ENCODE measurements at places on chromosomes 12 and 14.

- no peak for ATAC-seq
These were observed 55.0 kb downstream of the PAX9 start for GRCh38 chr14:36716614-36717184.

DNA sequence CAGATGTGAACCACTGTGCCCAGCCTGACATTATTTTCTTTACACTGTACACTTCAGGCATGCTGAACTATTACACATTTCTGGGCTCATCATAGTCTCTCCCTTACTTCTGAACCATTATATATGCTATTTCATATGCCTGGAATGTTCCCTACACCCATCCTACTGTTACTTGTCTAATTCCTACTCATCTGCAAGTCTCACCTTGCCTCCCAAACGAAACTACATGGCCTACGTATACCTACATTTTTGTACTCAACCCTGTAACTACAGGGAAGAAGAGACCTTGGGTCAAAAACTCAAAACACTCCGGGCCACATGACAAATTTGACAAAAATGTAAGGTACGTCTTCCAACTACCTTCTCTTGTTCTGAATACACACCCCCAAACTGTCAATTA lies 9.5 kb upstream of the EEA1 start:
- ATAC-seq, result no peak

DNA sequence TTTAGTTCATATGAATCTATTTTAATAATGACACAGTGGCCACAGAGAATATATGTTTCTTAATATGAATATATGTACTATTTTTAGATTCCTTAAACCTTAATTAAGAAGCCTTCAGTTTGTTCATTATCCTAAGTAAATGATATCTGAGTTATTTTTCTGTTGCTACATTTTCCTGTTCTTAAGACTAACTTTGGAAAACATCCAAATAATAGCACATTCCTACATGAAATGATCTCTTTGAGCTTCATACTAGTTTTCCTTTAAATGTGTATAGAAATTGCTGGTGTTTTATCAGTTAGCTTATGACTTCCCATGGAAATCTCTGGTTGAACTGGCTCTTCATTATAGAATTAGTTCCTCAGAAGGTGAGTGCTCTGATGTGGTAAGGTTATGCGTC lies 72.1 kb downstream of the POLR3B start:
- ATAC-seq, result no peak

DNA sequence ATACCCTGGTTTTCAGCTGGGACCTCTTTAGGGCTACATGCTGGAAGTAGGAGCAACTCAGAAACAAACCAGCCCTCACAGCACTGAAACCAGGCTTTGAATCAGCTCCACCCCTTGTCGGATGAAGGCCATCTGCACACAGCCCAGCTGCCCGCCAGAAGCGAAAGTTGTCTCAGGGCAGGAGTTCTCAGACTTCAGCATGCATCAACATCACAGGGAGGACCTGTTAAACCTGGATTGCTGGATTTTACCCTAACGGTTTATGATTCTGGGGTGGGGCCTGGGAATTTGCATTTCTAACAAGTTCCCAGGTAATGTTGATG lies 10.9 kb downstream of the SYNDIG1L start:
- ATAC-seq, result no peak

DNA sequence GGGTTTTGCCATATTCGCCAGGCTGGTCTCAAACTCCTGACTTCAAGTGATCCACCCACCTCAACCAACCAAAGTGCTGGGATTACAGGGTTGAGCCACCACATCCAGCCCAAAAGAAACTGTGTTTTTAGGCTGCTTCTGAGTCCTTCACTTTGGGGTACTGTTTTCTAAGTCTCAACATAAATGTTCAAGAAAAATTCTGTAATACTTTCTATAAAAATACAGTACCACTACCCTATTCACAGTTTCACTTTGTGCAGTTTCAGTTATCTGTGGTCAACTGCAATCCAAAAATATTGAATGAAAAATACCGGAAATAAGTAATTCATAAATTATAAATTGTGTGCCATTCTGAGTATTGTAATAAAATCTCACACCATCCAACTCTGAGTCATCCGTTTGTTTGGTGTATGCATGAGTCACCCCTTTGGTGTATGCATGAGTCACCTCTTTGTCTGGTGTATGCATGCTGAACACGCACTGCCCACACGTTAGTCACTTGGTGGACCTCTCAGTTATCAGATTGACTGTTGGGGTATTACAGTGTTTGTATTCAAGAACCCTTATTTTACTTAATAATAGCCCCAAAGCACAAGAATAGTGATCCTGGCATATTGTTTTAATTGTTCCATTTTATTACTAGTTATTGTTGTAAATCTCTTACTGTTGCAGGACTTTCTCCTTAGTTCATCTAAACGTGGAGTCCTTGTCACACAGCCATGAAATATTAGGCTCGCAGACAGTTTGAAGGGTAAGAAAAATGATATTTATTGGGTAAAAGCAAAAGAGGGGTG lies 190.2 kb downstream of the FSCB start:
- ATAC-seq, result no peak

DNA sequence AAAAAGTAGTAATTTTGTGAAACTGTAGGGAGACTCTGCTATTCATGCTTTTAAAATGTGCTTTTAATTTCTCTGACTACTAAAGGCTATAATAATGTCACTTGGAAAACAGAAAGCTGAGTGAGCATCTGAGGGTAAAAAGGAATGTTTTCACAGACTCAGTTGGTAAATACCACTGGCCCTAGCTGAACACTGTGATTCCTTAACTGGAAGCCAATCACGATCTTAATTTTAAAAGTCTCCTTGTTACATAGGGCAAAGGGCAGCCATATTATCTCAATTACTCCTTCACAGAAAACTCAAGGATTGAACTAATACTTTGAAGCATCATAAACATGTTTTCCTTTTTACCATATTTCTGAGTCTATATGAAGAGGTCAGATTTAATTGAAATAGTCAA lies 41.9 kb downstream of the PAWR start:
- no peak for ATAC-seq

- no peak for ATAC-seq
These were observed 6.8 kb downstream of the EMP1 start for GRCh38 chr12:13203034-13203922.

GRCh38 chr14:61889914-61890351 lies 127.7 kb downstream of the SNAPC1 start:
- ATAC-seq, result peak; percentile 99

GRCh38 chr14:68762953-68763764 lies 29.7 kb downstream of the ZFP36L1 start:
- ATAC-seq, result no peak

- peak; percentile 63 for ATAC-seq
These were observed 654 bp upstream of the SUPT16H start for GRCh38 chr14:21384494-21384851.

DNA sequence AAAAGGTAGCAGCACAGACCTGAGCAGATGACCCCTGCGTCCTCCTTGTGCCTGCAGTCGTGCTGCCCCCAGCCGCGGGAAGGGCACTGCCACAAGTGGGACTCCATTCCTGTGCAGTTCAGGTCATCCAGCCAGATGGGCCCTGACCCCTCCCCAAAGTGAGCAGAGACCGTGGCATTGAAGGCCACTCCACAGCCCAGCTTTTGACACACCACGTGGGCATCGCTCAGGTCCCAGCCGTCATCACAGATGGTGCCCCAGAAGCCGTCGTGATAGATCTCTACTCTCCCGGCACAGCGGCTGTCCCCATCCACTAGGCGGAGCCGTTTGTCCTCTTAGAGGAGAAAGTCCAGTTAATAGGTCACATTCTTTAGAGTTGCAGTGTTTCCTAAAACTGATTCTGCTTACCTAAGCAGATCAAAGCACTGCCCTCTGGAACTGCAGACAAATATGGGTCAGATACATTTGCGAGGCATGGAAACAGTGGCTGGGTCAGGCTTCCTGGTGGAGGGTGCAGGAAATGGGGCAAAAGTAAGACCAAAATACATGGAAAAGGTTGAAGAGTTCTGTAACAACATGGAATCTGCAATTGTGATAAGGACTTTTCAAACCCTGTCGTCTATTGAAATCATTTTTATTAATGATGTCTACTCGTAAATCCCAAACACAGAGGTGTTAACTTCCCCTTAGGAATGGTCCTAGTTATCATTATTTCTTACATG lies 69.4 kb downstream of the CD163L1 start:
- no peak for ATAC-seq

GRCh38 chr12:53625946-53626701 lies at the start of gene ATF7:
Gene ATF7 (minus strand): TSS chr12:53626382. CDS start chr12:53601000, 25,382 bp downstream.
- peak; percentile 99 for ATAC-seq

DNA sequence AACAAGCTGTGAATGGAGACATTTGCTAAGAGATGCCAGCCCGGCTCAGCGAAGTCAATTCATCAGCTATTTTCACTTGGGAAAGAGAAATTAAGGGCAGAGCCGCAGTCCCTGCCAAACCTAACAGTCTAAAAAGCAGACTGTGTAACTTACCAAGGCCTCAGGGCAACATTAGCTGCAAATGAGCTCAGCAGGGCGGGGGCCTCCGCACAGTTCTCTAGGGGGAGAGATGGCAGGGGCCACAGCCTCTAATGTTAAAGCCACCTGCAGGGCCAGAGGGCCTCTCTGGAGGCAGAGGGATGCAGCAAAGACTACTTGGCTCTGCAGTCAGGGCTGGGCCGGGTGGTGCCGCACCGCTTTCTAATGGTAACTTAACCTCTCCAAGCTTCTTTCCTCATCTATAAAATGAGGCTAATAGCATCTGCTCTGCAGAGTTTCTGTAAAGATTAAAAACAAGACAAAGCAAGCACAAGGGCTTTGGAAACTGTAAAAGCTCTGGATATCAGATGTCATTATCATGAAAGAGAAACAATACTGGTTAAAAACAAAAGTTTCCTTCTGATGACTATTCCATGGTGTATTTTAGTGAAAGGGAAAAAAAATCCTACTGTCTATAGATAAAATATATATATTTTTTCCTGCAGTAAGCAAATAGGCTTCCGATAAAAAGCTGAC lies 13.4 kb upstream of the GPRC5A start:
- ATAC-seq, result no peak

DNA sequence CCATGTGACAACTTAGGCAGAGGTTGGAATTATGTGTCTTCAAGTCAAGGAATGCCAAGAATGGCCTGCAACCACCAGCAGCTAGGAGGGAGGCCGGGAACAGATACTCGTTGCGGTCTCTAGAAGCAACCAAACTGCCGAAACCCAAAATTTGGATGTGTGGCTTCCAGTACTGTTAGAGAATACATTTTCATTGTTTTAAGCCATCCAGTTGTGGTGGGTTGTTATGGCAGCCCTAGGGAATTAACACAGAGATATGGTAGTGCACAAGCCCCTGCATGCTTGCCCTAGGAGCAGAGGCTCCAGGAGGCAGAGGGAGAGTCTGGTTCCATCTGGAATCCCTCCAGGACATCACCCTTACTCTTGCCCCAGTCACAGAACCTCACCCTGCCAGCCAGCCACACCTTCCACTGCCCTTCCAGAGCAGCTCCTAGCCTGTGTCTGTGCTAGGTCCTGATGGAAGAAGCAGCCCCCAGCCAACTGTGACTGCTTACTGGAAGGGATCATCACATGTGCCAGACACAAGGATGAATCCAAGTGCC lies 19.5 kb downstream of the PITPNM2 start:
- no peak for ATAC-seq

DNA sequence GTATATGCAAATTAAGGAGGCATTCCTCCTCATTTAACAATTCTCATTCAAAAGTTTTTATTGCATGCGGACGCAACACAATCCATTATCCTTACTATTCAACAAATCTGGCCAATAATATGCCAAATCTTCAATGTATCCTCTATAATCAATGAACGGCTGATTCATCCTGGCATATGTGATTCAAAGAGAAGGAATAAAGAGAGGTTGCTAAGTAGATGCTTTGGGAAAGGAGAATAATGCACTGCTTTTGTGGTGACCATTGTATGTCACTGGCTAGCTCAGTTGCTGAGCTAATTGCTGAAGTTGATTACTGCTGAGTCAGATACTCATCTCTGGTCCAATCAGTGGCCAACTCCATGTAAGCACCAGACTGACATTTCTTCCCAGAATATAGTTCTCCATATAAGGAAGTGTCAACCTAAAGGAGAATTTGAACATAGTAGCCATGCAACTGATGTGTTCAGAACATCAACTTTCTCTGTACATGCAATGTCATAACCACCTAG lies 148.0 kb downstream of the PDZRN4 start:
- no peak for ATAC-seq
